ENCODE measurements at places on chromosomes 12 and 14.

GRCh38 chr12:72276181-72276805, 4.1 kb downstream of the TRHDE start:
- DNase-seq = no peak

DNA sequence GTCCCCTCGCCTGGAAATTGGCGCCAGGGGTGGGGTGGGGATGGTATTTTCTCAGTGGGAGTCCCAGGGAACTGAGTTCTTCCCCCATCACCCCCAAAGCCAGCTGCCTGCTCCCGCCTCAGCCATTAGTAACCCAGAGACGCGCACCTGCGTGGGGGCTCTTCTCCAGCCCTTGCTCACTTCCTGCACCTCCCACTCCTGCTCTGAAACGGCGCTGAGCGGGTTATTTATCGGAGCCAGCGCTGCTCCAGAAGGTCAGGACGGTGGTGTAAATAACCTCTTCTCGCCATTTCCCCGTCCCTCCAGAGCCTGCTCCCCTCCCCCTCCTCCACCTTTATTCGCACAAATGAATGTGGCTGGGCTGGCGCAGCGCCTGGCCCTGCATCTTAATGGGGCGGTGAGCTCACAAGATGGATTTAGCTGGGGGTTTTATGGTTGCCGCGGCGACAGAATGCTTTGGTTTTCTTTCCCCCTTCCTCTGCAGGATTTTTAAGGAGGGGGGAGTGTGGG, 12.2 kb downstream of the GPR84 start:
- DNase-seq = peak; percentile 11

DNA sequence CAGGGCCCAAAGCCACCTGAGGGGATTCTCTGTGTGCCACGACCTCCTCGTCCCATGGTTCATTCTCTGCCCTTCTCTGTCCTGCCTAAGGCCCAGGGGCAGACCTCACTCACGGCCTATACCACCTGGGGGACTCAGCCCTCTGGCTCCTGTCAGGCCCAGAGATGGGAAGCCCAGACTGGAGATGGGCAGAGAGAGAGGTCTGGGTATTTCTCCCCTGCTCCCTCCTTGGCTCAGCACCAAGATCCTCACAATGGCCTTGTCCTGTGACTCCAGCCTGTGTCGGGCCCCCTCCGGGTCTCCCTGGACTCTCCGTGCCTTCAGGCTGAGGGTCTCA, 46.9 kb upstream of the BCL11B start:
- no peak for DNase-seq

DNA sequence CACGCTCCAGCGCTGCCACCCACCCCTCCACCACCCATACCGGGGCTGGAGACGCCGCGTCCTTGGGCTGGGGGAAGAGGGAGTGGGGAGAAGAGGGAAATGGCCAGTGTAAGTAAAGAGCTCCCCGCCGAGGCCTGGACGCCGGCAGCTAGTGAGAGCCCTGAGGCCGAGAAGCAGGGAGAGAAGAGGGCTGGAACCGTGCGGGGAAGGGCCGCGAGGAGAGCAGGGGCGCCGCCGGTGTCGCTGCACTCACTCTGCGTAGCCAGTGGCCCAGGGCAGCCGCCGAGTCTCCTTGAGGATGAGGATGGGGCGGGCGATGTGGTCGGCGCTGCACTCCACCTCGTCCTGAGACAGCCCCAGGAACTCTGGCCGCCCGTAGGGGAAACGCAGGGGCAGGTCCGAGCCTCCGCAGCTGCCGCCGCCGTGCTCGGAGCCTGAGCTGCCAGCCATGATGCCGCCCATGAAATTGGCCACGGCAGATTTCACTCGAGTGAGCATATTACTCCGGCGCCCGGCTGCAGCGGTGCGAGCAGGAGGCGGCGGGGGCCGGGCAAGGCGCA, 631 bp downstream of the PPM1H start:
- DNase-seq = no peak

DNA sequence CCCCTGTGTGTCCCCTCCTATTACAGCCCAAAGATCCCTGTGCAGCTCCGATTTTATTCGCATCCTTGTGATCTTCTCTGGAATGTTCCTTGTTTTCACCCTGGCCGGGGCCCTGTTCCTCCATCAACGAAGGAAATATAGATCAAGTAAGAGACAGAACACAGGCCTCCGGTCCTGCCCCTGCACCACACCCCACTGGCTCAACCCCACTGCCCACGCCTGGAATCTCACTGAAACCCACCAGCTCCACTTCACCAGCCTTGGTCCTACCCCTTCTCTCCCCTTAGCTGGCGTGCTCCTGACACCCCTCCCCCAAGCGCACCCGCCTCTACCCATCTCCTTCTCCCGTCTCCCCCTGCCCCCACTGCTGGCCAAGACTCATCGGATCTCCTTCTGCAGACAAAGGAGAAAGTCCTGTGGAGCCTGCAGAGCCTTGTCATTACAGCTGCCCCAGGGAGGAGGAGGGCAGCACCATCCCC, 934 bp upstream of the TAPBPL start:
- no peak for DNase-seq

DNA sequence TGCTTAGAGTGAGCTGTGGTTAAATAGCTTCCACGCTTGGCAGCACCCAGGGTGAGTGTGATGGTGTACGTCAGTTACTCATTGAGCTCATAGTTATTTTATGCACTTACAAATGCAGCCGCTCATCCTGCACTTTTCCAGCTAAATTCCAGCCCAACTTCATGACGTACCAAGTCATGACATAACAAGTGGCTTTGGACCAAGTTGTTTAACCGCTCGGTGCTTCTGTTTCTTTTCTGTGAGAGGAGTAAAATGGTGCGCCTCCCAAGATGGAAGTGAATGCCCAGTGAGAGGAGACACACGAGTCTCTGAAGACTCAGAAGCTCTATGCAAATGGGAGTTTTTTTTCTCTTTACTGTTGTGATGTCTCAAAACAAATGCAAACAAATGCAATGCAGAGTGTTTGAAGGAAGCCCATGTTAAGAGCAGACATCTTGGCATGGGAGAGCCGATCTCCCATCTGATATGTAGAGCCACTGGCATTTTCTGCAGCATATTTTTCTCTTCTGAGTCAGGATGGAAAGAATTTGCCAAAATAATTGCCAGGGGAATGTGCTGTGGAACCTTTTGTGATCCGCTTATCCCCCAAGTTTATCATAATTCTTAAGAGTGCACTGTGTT, 72.2 kb downstream of the FBXW8 start:
- DNase-seq = no peak

DNA sequence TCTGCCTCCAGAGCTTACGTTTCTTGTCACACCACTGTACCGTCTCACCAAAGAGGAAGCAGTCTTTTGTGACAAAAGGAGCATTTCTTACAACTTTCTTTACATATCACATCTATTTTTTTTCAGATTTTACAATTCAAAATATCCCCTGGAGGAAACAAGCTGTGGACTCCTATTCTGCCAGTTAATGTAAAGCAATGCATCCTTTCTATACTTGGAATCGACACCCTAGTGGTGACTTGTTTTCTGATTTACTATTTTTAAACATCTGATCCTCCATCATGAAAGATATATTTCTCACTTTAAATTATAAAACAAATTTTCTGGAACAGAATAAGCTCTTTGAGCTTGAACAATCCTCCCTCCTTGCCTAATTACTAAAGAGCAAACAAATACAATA, 34.8 kb downstream of the AICDA start:
- DNase-seq = no peak

DNA sequence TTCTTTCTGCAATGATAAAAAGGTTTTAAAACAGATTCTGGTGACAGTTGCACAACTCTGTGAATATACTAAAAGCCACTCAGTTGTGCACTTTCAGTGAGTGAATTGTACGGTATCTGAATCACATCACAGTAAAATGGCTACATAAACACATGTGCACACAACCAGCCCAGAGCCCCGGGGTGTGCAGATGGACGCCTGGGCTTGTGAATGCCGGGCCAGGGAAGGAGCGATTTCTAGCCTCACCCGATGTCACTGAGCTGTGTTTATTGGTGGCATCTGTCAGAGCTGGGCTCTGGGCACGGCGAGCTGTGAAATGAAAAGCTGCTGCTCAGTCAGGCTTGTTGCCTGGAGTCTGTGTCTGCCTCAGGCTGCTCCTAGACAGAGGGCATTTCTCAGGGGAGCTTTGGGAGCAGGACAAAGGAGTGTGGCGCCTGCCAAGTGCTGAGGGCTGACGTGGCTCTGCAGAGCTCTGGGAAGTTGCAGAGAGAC, 25.9 kb downstream of the RHOF start:
- no peak for DNase-seq

- no peak for DNase-seq
Measured at GRCh38 chr14:64683264-64683663, 21.0 kb upstream of the PLEKHG3 start.

GRCh38 chr12:52207106-52207505, 15.3 kb upstream of the KRT80 start:
- no peak for DNase-seq

DNA sequence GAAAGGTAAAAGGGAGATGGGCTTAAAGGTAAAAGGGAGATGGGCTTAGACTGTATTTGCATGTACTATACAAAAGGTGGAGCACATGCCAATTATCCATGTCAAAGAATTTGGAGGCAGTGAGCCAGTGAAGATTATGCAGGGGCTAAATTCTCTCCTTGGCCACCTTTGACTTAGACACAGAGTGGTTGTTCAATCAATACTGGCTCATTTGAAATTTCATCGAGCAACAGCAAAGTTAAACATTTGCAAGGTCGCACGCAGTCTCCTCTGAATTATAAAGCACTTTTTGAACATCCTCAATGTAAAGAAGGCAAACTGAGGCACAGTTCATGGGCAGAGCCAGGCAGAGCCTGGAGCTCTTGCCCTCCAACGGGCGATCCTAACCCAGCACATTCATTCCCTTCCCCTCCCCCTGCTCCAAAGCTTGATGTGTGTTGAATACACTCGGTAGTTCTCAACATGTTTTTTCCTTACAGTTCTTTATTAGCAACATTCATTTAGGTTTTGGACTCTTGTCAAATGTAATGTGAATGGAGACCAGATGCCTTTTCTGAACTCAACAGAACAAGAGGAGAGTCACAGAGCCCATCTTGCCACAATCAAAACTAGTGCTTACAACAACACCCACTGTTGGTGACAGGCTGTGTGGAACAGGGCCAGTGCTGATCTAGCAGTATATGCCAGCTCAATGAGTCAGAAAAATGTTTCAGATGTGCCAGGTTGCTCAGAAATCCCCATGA, 169.7 kb upstream of the G2E3 start:
- DNase-seq = no peak
